ENCODE measurements at places on chromosomes 1 and 21.

DNA sequence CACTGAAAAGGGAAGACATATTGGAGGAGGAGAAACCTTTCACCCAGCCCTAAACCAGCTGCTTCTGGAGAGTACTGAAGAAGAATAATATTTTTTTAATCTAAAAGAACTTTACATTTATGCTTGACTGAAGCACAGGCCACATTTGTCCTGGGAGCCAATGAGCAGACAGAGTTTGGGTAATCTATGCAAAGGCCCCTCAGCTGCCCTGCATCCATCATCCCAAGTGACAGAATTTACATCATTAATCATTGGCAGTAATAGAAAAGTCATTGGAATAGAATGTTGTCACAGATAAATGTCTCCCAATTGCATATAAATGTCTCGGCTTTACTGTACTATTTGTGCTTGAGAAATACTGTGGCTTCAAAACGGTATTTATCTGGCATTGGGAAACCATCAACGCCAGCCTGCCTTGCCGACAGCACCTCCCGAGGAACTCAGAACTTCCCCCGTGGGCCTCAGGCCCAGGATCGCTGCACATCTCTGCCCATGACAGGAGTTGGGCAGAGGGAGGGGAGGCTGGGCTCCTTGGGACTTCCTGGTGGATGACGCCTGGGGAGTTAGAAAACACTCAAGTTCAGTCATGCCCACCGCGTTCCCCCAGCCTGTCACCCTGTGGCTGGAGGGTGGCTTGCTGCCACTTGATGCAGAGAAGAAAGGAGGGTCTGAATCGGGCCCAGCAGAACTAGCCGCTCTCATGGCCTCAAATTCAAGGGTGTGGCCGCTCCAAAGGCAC, 133.1 kb downstream of the CAMTA1 start:
- no peak for DNase-seq
- no peaks in the 10 kb centered on the region for H3K27me3 ChIP-seq
- H3K4me3 ChIP-seq: no peak overlapping the region
- H3K36me3 ChIP-seq: no peaks in the 10 kb centered on the region
- H3K27ac ChIP-seq: peak overlapping the region; percentile 53

DNA sequence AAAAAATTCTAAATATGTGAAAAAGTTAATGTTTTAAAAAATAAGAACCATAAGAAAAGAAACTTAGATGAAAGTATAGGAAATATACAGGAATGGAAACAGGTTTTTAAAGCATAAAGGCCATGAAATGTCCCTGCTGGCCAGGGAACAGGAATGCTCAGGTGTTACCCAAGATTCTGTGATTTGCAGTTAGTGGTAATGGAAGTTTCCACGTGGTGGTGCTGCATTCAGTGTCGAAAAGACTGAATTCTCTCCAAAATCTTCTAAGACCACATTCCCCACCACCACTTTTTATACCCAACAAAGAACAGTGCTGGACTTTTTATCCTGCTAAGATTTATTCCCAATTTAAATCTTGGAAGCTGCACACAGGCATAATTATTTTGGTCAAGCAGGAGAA, 126.2 kb downstream of the PRRX1 start:
- no peaks in the 10 kb centered on the region for H3K36me3 ChIP-seq
- no peaks in the 10 kb centered on the region for H3K27me3 ChIP-seq
- H3K4me3 ChIP-seq: no peak overlapping the region
- H3K27ac ChIP-seq: no peak overlapping the region

- no peak overlapping the region for H3K4me3 ChIP-seq
- no peaks in the 10 kb centered on the region for H3K4me1 ChIP-seq
- peaks cover 8% of the 10 kb centered on the region for H3K36me3 ChIP-seq
- DNase-seq: no peak
Measured at GRCh38 chr21:31186916-31187315, 148.6 kb upstream of the KRTAP19-8 start.

- H3K27me3 ChIP-seq: no peaks in the 10 kb centered on the region
- peak overlapping the region; percentile 44 for H3K4me3 ChIP-seq
- H3K27ac ChIP-seq: no peak overlapping the region
- peaks cover 12% of the 10 kb centered on the region for H3K4me1 ChIP-seq
- no peak for DNase-seq
Measured at GRCh38 chr1:85224295-85224694, 23.5 kb upstream of the SYDE2 start.

GRCh38 chr21:42554251-42554961, 40.8 kb downstream of the SLC37A1 start:
- H3K4me1 ChIP-seq: no peaks in the 10 kb centered on the region
- H3K36me3 ChIP-seq: no peaks in the 10 kb centered on the region
- H3K27ac ChIP-seq: no peak overlapping the region
- H3K4me3 ChIP-seq: no peak overlapping the region
- DNase-seq: peak; percentile 64

Measured in endodermal cell (in vitro differentiated cells).